CD4-positive, alpha-beta T cell treated with Interleukin-17A for 1 hour (primary cell): ENCODE measurements at places on chromosomes 7 and 10.

DNA sequence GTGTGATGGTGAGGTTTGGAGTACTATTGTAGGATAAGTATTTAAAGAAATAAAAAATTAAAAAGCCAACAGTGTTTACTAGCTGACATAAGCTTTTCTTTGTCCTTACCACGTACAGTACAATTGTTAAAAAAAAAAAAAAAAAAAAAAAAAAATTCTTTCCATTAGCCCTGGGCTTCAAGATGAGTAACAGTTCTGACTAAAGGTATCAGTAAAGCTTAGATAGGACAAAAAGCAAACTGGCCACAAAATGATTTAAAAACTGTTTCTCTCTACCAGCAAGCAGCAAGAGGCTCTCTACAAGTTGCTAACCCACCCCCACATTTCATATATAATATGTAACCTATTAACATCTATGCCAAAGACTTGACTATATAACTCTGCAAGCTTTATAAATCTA is 17.5 kb downstream of the HYCC1 start:
- DNase-seq = no peak

DNA sequence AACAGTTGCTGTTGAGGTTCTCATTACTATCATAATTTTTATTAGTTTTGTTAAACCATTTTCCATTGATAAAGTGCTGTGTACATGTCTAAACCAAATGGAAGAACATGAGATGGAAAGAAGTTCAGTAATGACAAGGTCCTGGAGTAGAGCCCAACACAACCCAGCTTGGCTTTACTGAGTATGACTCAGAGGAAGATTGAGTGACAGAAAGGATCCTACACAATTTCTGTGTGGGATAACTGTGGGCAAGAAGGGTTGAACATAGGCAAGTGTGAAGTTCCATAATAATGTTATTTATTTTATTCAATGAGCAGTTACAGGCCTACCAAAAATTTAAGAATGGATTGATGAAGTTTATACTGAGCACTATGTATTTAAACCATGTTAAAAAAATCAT is 15.9 kb downstream of the PRKG1 start:
- DNase-seq = no peak

DNA sequence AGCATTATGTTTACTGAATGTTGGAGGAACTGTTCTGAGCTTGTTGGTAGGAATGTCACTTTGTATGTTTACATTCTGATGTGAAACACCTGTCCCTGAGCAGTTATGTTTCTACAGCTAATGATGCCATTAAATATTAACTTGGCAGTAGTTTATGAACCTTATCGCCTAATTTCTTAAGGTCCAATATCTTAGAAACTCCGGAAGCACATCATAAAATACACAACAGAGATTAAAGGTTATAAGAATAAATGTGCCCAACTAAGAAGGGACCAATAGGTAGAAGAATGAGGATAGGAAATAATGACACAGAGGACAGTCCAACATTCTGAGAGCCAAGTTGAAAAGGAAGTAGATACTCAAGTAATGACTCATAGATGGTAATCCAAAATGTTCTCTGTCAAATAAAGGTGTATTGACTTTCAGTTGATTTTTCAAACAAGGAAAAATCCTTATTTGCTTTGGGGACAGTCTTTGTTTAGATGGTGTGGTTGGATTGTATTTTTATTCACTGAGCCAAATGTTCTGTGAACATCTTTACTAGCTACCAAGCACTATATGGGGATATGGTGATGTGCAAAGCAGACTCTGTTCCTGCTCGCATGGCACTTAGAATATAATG is 31.9 kb downstream of the LCOR start:
- DNase-seq = no peak

DNA sequence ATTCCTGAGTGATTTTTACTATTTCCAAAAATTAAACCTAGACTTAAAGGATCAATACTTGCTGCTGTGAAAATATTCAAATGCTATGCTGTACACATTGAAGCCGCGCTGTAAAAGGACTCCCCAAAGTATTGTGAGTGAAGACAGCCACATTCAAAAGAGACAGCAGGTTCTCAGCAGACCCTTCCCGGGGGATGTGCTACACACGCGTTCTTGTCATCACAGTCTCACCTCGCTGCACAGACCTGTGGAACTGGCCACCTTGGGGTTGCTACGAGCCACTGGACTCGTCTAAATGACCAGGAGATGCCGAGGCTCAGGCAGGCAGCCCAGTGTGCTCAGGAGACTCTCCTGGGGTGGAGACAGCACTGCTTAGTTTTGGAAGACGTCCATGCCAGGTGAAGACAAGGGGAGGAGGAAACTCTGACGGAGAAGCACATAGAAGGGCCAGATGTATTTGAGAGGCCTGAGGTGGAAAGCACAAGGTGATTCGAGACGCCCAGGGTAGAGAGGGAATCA is 367.7 kb upstream of the SHH start:
- DNase-seq = no peak

DNA sequence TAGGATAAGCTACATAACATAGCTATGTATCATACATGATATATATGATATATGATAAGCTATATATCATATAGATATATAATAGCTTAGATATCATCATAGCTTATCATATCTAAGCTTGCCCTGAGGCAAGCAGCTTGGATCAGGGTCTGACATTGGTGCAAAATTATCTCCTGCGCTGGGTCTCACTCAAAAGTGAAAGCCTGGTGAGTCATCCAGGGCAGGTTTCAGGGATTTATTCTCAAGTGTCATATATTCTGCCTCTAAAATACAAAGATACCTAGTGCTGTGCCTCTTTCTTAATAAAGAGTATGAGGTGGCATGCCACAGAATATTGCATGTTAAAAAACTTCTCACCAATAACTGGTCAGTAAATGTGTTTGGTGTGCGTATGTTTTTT is 105.9 kb downstream of the CDC14C start:
- DNase-seq = no peak

DNA sequence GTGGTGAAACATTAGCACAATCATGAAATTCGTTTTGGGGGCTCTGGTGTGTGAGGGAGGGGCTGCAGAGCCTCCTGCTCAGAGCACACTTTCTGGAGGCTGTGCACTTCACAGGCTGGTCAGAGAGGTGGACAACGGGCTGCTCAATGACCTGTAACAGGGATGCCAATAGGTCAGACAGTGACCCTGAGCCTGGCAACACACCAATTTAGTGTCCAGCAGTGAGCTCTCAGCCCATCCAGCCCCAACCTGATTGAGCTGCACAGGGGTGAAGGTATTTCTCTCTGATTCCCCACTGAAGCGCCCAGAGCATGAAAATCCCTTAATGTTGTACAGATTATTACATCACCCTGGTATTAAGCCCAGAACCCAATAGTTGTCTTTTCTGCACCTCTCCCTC is 191.3 kb upstream of the ZNF32 start:
- DNase-seq = no peak

DNA sequence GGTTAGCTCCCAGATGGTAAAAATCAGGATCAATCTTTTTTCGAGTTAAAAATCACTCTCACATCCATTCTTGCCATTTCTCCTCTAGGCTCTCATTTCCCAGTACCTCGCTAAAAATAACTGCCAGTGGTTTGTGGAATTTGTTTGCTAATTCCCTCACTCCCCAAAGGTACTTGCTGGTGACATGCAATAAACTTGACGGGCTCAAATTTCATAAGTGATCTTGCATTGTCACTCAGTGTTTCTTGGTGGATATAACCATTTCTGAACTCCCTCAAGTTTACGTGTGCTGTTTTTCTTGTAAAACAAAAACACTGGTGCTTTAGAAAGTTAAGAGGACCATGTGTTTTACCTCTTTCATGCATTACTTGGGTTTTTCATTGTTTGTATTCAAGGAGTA is 399.2 kb upstream of the MKI67 start:
- DNase-seq = no peak

DNA sequence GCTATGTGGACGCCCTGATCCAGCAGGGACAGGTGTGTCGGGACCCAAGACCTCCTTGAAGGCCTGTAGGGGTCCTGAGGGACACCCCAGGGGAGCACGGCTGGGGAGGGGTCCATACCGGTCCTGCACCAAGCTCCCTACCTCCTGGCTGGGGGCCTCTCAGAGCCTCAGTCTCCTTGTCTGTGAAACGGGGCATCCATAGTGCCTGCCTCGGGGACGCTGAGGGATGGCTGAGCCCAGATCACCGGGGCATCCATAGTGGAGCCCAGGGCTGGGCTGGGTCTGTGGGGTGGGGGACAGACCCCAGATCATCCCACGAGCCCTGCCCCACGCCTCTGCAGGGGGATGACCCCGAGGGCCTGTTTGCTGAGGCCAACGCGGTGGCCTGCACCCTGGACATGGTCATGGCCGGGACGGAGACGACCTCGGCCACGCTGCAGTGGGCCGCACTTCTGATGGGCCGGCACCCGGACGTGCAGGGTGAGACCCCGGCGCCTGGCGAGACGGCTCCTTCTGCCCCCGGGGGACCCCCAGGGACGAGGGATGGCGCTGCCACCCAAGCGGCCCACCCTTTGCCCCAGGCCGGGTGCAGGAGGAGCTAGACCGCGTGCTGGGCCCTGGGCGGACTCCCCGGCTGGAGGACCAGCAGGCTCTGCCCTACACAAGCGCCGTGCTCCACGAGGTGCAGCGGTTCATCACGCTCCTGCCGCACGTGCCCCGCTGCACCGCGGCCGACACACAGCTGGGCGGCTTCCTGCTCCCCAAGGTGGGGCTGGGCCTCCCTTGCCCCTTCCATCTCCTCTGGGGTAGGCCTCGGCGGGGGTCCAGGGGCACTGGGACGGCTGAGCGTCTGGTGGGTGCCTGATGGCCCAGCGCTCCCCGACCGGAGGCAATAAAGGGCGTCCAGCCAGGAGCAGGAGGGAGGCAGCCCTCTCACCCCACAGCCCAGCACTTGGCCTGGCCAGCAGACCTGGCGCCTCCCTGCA is 4.1 kb downstream of the CYP2W1 start:
- DNase-seq = no peak
